ENCODE measurements at places on chromosomes 7 and 10.

GRCh38 chr10:5508786-5509185, 9.4 kb upstream of the CALML5 start:
- no peak for DNase-seq

DNA sequence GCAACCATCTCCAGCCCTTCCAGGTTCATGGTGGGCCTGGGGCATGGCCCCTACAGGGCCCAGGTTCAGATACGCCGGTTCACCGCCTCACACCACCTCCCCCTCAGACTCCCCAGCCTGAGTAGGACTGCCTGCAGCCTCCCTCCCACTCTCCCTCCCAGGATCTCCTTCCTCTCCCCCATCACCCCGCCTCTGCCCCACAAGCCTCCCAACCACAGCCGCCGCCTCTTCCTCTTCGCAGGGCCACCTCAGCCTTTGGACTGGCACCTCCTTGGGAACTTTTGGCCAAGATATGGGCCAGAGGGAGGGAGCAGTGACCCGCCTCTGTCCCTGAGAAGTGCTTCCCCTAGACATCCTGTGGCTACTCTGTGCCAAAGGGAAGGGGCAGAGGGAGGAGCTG, 9.3 kb downstream of the KCNIP2 start:
- no peak for DNase-seq

- no peak for DNase-seq
These were observed 139.4 kb upstream of the GPR22 start for GRCh38 chr7:107330478-107330877.

- DNase-seq, result no peak
These were observed 134.0 kb downstream of the PAXIP1 start for GRCh38 chr7:154868921-154869320.

DNA sequence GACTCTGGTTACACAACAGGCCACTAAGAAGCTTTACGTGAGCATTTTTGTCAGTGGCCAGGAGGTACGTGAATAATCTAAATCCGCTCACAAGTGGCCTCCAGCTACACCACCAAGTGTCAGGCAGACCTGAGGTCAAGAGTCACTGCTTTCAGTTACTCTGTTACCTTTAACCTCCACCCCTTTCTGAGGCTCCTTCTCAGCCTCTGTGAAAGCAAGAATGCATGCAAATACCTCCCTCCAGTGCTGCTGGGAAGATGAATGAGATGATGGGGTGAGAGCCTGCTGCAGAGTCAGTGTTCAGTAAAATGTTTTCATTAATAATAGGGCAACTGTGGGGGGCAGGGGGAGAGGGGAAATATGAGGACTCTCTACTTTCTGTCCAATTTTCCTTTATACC, 11.2 kb downstream of the DDC start:
- no peak for DNase-seq

DNA sequence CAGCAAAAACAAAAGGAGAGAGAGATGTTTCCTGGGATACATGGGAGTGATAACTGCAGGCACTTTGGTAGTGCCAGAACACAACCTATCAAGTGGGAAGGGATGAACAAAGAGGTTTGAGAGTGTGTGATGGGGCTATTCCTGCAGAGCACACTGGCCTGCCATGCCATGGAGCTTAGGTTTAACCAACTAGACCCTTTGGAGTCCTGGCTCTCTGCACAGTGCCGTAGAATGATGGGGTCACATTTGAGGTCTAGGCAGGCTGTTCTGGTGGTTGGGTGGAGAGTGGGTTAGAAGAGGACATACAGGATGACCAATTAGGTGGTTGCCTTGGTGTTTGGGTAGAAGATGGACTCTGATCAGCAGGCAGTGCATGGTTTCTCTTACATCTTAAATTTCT, 101.9 kb upstream of the HABP2 start:
- DNase-seq, result no peak

- no peak for DNase-seq
These were observed 83.8 kb downstream of the PDGFA start for GRCh38 chr7:435630-436366.

- DNase-seq, result no peak
These were observed 160.1 kb downstream of the COL28A1 start for GRCh38 chr7:7375538-7375937.

- no peak for DNase-seq
These were observed 4.7 kb upstream of the CREB5 start for GRCh38 chr7:28407651-28408050.

- no peak for DNase-seq
These were observed 169.7 kb upstream of the RHEB start for GRCh38 chr7:151689196-151689971.

GRCh38 chr10:106973288-106973687, 191.2 kb downstream of the SORCS1 start:
- no peak for DNase-seq

- no peak for DNase-seq
These were observed 22.9 kb upstream of the AQP1 start for GRCh38 chr7:30888747-30889146.

Measured in neural crest cell (in vitro differentiated cells).